ENCODE measurements at places on chromosomes 4 and X.

DNA sequence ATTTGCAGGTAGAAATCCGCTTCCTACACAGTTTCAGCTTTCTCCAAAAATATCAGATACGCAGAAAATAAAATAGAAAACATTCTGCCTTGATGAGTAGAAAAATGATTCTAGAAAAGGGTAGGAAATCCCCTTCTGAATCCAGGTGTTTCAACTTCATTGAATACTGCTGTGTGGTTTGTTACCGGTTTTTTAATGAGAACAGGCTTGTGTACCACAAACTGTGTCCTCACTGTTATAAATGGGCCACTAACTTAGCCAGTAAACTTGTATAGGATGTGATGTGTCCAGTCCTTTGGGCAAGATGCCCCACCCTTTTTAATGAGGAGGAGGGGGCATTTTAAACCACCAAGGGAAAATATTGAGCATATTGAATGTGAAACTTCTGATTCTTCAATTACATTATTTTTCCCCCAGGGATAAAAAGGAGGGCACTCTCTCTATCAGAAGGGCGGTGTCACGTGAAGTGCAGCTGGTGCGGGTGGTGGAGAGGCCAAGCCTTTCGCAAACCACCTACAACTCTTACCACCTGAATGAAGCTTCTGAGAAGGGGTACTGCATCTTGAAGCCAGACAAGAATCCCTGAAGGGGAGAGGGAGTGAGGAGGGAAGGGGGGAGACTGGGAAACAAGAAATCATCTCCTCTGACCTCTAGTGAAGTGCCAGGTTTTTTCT lies 4.5 kb downstream of the CXXC4 start:
- no peak for DNase-seq

- DNase-seq = no peak
Observed at GRCh38 chr4:13640149-13640940, 12.8 kb upstream of the BOD1L1 start.

DNA sequence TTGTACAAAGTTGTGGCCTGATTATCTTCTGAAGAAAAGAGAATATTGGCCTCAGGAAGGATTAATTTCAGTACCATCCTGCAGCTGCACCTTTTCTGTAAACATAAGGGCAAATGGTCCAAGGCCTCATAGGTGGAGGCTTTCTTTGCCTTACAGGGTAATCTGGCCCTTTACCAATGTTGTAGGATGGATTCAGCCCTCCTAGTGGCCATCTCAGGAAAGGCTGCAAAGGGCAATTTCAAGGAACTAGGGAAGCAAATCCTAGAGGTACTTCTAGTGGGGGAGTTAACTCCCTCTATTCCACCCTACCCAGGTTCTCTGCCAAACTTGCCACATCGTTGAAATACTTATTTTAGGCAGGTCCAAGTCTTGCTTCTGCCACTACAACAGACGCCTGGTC lies 57.6 kb downstream of the UGT2B11 start:
- DNase-seq = no peak

- DNase-seq = no peak
Observed at GRCh38 chrX:54238588-54238987, 55.5 kb upstream of the FAM120C start.

DNA sequence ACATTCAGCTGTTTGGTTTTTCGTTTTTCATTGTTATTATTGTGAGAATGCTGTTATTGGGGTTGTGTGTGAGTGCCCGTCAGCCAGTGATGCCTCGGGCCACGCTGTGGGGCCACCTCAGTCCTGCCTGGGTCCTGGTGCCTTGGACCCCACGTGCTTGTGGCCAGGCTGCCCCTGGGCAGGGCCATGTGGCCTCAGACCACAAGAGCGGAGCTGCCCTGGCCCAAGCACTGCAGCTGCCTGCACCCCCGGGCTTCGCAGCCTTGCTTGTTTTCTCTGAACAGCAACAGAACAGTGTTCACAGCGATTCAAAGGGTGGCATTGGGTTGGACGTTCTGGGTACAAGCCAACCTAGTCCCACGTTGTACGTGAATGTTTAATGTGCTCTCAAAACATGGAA lies 56.9 kb downstream of the CPLX1 start:
- DNase-seq = no peak
